ENCODE measurements at places on chromosomes 12 and 14. TPM values are rescaled to one million over a fixed set of nuclear protein-coding genes. Genes with fewer than 3 reads are reported as not detected.

PPFIA2 gene
- not detected for polyA plus RNA-seq

GRCh38 chr12:15152868-15153267 lies 68.3 kb downstream of the RERG start:
- H3K4me1 ChIP-seq, result no peaks in the 10 kb centered on the region
- H3K36me3 ChIP-seq, result no peaks in the 10 kb centered on the region
- no peak overlapping the region for H3K27ac ChIP-seq
- H3K27me3 ChIP-seq, result no peaks in the 10 kb centered on the region

DNA sequence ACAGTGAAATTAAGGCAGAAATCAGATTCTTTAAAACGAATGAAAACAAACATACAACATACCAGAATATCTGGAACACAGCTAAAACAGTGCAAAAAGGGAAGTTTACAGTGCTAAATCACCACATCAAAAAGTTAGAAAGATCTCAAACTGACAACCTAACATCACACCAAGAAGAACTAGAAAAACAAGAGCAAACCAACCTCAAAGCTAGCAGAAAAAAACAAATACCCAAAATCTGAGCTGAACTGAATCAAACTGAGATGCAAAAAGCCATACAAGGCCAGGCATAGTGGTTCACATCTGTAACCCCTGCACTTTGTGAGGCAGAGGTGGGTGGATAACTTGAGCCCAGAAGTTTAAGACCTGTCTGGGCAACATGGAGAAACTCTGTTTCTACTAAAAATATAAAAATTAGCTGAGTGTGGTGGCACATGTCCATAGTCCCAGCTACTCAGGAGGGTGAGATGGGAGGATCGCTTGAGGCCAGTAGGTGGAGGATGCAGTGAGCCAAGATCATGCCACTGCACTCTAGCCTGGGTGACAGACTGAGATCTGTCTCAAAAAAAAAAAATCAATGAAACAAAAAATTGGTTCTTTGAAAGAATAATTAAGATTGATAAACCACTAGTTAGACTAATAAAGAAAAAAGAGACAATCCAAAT lies 33.2 kb upstream of the LDHB start:
- peak overlapping the region; percentile 40 for H3K27ac ChIP-seq
- no peaks in the 10 kb centered on the region for H3K27me3 ChIP-seq
- peaks cover 3% of the 10 kb centered on the region for H3K4me1 ChIP-seq
- DNase-seq, result peak; percentile 31
- no peaks in the 10 kb centered on the region for H3K36me3 ChIP-seq

- H3K36me3 ChIP-seq, result no peaks in the 10 kb centered on the region
- no peaks in the 10 kb centered on the region for H3K27me3 ChIP-seq
- peak overlapping the region; percentile 11 for H3K27ac ChIP-seq
- H3K4me1 ChIP-seq, result no peaks in the 10 kb centered on the region
Observed at GRCh38 chr12:46473634-46474329, 101.2 kb upstream of the SLC38A2 start.

DNA sequence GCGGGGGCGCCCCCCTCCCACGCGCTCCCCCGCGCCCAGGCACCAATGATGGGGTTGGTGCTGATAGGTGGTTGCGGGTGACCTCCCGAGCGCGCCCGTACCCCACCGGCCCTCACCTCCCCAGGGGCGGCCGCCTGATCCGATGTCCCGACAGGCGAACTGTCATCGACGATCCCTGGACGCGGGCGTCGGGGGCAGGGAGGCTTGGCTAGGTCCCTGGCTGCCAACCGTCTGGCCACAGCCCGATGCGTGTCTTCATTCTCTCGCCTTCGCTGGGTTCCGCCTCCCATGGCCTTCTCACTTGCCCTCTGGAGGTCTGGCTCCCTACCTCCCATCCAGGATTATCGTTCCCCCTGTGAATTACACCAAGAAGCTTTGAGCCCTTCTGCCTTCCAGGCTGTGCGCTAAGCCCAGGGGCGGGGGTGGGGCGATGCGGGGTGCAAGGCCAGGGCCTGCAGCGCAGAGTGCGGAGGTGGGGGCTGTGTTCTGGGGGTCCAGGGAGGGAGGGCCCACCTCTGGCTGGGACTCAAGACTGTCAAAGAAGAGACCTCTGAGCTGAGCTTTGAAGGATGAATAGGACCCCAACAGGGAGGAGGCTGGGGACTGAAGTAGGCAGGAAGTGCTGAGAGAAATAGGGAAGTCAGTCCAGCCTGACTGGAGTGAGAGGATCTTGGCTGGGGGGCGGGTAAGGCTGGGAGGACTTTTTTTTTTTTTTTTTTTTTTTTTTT lies 7.7 kb upstream of the RACGAP1 start:
- no peak for DNase-seq
- no peak overlapping the region for H3K4me3 ChIP-seq
- H3K36me3 ChIP-seq, result no peaks in the 10 kb centered on the region

Data from naive thymus-derived CD4-positive, alpha-beta T cell (primary cell).